ENCODE measurements at places on chromosomes 1 and 21.
A peak's percentile ranks its signal among the peaks of the same experiment; 100 is the strongest.

- no peak for DNase-seq
These were observed 1011.1 kb downstream of the PLA2G4A start for GRCh38 chr1:187839873-187840272.

GRCh38 chr1:84773195-84773594 is 82.9 kb upstream of the SSX2IP start:
- DNase-seq: no peak

GRCh38 chr1:45583666-45584350 is at the start of gene NASP:
Gene NASP, plus strand, starts transcription at chr1:45584041. Its CDS starts 106 bp downstream, at chr1:45584147.
- peak; percentile 60 for DNase-seq

DNA sequence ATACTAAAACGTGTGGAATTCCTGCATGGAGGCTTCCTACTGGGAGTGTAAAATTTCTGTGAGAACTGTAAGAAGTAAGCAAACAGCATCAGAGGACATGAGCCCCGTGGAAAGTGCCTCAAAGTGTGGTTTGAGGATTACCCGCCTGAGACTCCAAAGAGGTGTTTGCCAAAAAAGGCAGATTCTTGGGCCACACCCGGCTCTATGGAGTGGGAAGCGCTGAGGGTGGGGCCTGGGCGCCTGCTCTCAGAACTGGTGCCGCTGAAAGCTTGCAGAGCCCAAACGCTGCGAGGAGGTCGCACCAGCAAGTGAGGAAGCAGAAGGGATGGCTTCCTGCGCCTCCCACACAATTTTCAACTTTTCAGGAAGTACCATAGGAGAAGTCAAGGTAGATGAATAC is 43.0 kb upstream of the PSEN2 start:
- no peak for DNase-seq

DNA sequence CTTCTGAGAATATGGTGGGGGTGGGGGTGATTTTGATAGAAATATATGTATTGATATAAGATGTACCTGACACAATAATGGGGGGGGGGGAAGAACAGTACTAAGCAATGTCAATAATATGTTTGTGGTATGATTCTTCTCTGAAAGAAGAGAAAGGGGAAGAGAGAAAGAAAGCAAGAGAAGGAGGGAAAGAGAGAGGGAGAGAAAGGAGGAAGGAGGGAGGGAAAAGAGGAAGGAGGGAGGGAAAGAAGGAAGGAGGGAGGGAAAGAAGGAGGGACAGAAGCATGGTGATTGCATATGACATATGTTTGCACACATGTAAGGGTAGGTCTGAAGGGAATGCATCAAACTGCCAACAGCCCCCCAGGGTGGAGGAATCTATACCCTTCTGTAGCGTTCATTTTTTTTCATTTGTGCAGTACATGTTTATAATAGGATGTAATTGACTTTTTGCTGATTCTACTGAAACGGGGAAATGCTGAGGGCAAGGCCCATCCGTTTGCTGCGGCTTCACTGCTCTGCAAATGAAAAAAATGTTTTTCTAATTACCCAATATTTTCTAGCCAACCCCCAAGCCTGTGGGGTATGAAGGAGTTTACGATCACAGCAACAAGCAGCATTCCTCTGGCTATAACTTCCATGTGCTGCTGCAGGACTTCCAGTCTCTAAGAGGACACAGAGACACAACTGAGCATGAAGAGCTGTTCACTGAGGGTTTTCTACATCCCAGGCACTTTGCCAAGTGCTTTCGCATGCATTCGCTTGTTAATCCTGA is 119.3 kb upstream of the ZC3H12A start:
- DNase-seq: no peak

DNA sequence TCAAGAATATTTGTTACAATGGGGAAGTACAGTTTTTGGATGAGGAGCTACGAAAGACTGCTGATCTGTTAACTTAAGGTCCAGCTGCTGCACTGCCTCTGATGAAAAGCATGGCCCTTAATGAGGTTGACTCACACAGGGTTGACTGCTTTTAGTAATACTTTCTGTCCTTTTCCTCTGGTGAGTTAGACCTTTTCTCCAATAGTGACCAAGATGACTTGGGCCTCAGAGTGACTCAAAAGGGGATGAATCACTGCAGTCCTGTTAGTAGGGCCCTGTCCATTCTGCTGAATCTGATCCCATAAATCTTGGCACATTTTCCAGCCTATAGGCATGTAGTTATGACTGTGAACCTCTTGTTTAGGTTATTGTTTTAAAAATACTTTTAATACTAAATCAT is 2.7 kb downstream of the DISP1 start:
- DNase-seq: no peak

- DNase-seq: no peak
These were observed 1222.1 kb upstream of the NCAM2 start for GRCh38 chr21:19776076-19776475.

DNA sequence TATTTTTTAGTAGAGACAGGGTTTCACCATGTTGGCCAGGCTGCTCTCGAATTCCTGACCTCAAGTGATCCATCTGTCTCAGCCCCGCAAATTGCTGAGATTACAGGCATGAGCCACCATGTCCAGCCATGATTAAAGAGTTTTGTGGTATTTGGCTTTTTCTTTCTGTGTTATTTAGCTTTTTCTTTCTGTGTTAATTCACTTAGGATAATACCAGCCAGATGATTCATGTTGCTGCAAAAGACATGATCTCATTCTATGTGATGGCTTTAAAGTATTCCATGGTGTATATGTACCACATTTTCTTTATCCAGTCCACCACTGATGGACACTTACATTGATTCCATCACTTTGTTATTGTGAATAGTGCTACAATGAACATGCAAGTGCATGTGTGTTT is 1135.2 kb downstream of the AMY1C start:
- no peak for DNase-seq

Measured in activated gamma-delta T cell (primary cell).